ENCODE measurements at places on chromosomes 5 and 9.

GRCh38 chr5:103706939-103707682 lies 144.5 kb upstream of the NUDT12 start:
- no peak for DNase-seq

DNA sequence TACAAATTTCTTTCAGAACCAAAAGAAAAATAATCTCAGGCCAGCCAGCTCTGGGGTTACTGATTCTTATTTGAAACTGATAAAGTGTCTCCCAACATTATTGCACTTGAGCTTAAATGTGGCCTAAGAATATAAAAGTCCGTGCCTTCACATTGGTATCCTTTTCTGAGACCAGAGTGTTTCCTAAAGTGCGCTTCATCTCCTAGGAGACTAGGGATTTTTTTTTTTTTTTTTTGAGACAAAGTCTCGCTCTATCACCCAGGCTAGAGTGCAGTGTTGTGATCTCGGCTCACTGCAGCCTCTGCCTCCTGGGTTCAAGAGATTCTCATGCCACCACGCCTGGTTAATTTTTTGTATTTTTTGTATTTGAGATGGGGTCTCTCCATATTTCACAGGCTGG lies 23.6 kb upstream of the KCNIP1 start:
- DNase-seq, result no peak

- no peak for DNase-seq
Observed at GRCh38 chr9:2193552-2193951, 178.4 kb downstream of the SMARCA2 start.

DNA sequence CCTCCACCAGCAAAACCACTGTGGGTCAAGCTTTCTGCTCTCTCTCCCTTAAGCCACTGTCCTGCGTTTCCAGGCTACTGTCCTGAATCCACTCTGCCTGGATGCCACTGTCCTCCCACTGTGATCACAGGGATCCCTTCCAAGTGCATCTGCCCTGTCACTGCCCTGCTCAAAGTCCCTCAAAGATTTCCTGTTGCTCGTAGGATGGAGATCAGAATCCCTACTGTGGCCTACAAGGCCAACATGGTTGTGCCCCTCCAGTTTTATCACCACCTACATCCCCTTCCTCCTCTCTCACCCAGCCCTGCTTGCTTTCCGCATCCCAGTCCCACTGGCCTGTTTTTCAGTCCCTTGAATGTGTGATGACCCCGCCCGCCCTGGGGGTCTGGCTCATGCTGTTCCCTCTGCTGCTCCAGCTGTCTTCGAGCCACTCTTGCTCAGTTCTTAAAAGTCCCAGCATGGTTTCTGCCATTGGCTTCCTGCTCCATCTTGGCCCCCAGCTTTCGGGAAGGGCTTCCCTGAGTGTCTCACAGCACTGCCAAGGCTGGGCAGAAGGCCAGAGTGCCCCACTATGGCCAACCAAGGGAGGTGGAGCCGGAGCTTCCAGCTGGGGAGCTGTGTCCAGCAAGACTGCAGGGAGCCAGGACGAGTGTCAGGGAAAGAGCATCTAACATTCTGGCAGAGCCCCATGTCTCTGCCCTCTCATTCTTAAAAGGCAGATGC lies 12.9 kb upstream of the FRRS1L start:
- DNase-seq, result no peak

DNA sequence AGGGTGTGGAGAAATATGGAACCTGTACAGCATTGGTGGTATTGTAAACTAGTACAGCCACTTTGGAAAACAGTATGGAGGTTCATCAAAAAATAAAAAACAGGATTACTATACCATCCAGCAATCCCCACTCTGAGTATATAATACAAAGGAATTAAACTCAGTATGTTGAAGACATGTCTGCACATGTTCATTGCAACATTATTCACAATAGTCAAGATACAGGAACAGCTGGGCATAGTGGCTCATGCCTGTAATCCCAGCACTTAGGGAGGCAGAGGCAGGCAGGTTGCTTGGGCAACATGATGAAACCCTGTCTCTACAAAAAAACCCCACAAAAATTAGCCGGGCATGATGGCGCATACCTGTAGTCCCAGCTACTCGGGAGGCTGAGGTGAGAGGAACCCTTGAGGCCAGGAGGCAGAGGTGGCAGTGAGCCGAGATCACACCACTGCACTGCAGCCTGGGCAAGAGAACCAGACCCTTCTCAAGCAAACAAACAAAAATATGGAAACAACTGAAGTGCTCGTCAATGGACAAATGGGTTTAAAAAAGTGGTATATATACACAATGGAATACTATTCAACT lies 63.6 kb downstream of the TMEM174 start:
- no peak for DNase-seq

DNA sequence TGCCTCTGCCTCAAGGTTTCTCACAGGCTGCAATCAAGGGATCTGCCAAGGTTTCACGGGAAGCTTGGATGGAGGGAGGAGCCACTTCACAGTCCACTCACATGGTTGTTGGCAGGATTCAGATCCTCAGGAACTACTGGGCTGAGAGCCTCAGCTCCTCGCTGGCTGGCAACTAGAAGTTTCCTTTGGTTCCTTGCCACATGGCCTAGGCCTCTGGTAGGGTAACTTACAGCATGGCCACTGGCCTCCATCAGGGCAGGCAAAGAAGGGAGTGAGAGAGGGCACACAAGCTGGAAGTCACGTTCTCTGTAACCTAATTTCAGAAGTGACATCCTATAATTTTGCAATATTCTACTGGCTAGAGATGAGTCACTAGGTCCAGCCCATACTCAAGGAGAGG lies 32.2 kb downstream of the SPOCK1 start:
- no peak for DNase-seq

DNA sequence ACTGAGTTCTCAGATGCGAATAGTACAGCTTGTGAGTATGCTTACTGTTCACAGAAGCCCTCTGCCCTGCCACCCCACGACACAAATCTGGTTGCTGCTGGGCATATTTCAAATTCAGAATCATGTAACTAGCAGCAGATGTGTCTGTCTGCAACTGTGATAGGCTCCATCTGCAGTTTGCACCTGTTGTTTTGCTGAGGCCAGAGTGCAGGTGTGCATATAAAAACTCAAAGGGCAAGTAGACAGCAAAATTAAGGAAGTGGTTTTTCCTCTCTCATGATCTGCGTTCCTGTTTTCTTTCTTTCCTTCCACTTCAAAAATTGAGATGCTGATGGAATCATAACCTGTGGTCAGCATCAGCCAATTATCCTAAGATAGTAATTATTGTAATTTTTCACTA lies 1000.5 kb downstream of the PTPRD start:
- DNase-seq, result no peak

GRCh38 chr9:70802206-70802605 lies 319.2 kb downstream of the TRPM3 start:
- DNase-seq, result no peak

DNA sequence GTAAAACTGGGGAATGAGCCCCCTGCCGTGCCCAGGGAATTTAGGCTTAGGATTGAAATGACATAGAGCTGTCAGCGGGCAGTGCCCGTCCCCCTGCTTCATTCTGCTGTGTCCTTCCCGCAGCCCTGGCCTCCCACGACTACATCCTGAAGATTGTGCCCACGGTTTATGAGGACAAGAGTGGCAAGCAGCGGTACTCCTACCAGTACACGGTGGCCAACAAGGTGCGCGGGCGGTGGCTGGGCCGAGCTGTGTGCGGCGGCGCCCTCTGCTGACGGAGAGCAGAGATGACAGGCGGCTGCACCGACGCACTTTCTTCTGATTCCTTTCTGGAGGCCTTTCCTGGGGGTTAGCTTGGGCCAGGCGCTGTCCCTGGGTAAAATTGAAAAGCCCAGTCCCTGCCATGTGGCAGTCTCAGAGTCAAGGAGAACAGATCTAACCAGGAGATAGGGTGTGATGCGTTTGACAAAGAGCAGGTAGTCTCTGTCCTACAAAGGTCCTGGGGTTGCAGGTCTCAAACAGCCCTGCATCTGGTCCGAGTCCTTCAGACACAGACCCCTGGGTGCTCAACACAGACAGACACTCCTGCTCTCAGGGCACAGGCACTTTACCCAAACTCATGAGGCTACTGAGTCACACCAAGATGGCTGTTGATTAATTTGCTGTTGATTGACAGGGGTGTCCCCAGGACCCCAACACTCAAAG lies 26.8 kb upstream of the RPL26L1 start:
- peak; percentile 61 for DNase-seq

Measured in stimulated activated CD4-positive, alpha-beta T cell treated with anti-CD3 and anti-CD28 coated beads, Interleukin-15, amount 100 ng/mL, for 48 hours (primary cell).